Stimulated activated CD8-positive, alpha-beta memory T cell treated with anti-CD3 and anti-CD28 coated beads, Interleukin-12 subunit alpha, Interleukin-12 subunit beta, amount 100 ng/mL, for 1 hour (primary cell): ENCODE measurements at places on chromosomes 5 and 9.

DNA sequence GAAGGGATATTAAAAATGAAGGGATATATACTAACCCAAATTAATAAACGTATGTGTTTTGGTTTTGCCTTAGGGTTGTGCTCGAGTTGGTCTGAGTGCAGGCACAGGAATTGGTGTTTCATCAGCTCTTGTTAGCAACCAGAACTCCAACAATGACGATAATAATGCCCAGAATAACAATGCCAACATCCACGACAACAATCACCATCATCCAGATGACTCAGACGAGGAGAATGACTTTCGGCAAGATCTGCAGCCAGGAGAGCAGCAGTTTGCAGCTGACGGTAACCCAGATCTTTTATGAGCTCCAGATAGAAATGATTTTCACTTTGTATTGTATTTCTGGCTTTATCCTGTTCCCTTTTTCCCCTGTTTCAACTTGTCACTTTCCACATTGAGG is 33.2 kb downstream of the FBXO38 start:
- DNase-seq = no peak

DNA sequence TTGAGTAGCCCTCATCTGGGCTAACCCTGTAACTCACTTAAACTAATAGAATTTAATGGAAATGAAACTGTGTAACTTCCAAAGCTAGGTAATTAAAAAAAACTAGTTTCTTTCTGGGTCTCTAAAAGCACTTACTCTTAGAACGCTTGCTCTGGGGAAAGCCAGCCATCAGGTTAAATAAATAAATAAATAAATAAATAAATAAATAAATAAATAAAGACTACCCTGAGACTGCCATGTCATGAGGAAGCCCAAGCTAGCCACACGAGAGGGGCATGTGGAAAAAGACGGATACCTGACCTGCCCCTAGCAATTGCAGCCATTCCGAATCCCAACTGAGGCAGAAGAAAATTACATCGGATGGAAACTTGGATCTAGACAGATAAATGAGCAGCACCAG is 51.3 kb upstream of the FER start:
- no peak for DNase-seq

DNA sequence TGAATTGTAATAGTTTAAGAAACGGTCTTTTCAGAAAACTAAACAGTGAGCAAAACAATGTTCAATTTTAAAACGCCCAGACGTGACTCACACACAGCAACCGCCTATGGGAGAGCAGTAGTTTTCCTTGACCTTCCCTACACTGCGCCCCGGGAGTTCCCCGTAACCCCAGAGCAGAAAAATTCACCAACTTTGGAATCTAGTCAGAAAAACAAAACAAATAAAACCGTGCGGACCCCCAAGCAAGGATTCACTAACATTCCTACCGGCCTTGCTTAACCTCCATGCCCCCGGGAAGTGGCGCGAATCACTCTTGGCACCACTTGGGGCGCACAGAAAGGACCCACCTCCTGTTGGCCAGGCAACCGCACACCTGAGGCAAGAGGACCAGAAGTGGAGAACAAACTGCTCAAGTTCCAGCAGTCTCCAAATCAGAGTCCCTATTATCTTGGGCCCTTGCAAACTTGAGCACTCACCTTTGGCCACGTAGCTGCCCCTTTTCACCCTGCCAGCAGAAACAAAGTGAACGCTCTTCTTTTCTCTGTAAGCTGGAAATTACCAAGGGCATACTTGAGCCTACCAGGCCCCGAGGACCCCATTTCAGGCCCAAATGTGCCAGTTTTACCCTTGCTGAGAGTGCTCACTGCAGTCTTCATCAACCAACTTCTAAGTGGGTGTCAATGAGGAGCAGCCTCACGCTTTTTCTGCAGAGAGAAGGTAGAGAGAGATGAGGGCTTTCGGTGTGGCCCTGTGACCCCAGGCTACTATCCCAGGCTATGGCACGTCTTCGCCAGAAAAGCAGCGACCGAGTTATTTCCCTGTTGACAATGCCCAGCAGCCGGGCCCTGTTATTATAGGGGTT is 189.7 kb downstream of the MEF2C start:
- DNase-seq = no peak

- DNase-seq = no peak
Measured at GRCh38 chr9:137470785-137471184, 11.7 kb upstream of the NSMF start.

- DNase-seq = no peak
Measured at GRCh38 chr5:42666869-42667268, 89.7 kb upstream of the CCDC152 start.

DNA sequence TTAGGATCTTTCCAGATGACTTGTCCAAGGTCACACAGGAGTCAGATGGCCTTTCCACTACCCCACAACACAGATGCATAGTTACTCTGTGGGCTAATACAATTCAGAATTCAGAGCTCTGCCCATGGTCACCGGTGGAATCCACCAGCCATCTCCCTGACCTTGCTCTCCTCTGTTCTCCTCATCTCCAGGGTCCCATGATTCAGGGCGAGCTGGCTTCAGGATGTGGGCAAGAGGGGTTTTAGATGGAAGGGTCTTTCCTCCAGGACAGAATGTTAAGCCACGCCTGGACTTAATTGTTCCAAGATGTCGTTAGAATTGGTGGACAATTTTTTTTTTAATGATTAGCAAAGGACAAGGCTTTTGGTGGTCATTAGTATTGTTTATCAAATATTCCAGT is 81.7 kb upstream of the LARP1 start:
- no peak for DNase-seq

DNA sequence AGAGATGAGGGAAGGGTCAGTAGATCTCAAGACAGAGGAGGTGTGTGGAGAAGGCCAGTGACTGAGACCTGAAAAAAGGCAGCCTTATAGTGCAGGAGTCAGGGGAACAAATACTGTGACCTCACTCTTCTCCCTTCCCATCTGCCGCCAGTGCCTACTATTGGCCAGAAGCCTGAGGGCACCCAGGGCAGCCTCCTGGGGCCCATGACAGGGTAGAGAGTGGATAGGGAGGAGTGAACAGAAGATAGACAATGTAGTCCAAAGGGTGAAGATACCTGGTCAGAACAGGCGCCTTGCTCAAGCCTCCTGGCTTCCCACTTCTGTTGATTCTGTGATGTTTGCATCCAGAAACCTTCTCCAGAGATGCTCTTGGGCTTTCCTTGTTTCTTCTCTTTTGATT is 196.7 kb downstream of the PBX3 start:
- DNase-seq = no peak

GRCh38 chr5:92064993-92065392 is 681.9 kb upstream of the ARRDC3 start:
- no peak for DNase-seq

GRCh38 chr9:131787838-131788237 is 48.0 kb upstream of the RAPGEF1 start:
- DNase-seq = no peak

GRCh38 chr5:150120617-150121447 is 34.5 kb upstream of the CSF1R start:
- no peak for DNase-seq

DNA sequence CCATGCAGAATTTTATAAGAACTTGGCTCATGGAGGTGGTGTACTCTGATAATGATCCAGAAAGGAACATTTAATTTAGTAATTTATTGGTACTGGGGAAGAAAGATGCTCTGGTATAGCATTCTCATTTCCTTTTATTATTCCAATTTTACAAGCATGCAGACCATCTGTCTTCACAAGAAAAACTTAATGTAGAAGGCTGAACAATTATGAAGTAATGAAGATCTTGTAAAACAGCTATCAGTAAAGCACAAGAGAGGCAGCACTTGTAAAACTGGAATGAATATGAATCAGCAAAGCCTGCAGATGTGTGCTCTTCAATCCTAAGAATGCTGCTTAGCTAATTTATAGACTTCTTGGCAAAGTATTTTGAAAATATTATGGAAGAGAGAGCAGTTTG is 300.0 kb downstream of the YTHDC2 start:
- no peak for DNase-seq

DNA sequence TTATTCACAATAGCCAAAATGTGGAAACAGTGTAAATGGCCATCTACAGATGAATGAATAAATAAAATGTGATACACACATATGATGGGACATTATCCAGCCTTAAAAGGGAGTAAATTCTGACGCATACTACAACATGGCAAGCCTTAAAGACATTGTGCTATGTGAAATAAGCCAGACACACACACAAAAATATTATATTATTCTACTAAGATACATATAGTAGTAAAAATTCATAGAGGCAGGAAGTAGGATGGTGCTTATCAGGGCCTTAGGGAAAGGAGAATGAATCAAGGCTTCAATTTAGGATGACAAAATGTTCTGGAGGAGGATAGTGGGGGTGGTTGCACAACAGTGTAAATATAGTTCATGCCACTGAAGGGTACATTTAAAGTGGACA is 346.7 kb upstream of the SMARCA2 start:
- no peak for DNase-seq

DNA sequence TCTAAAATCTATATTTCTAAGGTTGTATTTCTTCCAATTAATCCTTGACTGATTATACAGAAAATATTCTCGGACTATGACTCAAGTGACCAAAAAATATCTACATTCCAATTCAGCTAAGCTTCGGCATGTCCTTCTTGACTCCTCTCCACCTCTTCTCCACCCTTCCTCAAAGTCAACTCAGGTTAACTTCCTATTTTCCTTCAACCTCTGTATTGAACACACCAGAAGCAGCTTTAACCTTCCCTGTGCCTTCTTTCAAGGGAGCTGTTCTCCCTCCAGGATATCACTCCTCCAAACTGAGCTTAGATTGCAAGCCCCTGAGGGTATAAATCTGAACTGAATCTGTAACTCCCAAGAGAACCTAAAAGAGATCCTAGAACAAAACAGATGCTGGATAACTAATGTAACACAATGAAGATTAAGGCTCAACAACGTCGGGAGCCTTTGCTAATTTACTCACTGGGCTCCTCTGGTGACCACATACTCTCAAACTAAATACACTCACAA is 1.1 kb downstream of the SLCO4C1 start:
- no peak for DNase-seq

GRCh38 chr5:114448481-114448880 is 86.6 kb downstream of the KCNN2 start:
- no peak for DNase-seq

DNA sequence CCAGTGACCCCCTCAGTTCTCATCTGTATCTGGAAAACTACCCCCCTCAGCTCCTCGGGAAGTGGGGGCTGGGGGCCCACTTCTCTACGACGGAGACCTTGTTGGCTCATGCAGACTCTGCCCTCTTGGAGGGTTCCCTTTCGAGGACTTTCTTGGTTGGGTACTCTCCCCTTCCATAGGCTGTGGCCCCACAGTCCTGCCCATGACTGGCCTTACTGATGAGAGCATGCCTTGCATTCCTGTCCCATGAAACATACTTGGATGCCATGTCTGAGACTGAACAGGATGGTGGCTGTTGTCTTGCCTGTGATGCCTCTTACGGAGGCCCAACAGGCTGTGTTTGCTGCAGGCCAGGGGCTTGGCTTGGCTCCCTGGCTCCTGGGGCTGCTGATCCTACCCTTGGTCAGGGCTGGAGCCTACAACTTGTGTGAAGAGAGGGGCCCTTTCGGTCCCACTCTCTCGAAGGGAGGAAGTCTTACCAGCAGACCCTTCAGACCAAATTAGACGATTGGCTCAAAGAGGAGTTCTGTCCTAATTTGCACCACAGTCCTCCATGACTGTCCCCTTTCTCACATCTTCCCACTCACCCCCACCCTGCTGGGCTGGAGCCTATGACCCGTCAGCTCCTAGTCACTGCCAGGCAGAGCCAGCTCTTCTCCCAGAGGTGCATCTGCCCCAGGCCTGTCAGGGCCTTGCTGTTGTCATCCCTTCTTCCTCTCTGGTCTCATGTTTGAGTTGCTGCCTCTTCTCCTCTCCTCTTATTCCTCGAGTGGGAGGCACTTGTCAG is 109.9 kb downstream of the CACNA1B start:
- DNase-seq = no peak

GRCh38 chr9:1049641-1050040 is 516 bp upstream of the DMRT2 start:
- DNase-seq = no peak

DNA sequence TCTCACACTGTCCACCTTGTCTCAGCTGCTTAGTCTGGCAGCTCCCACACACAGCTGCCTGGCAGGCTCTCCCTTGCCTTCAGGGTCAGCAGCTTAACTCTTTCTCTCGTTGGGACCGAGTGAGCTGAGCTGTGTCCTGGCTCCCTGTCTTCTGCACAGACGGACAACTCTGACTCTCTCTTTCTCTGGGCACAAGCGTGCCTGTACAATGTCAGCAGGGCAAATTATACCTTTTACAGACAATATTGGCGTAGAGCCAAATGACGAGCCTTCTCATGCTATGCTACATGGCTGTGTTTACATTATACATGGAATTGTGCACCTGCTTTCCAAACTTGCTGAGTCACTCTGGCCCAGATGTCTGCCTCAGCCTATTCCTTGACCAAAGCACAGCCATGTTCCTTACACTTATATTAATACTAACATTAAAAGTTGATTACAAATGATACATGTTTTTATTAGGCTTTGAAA is 188.6 kb downstream of the CYLC2 start:
- no peak for DNase-seq

DNA sequence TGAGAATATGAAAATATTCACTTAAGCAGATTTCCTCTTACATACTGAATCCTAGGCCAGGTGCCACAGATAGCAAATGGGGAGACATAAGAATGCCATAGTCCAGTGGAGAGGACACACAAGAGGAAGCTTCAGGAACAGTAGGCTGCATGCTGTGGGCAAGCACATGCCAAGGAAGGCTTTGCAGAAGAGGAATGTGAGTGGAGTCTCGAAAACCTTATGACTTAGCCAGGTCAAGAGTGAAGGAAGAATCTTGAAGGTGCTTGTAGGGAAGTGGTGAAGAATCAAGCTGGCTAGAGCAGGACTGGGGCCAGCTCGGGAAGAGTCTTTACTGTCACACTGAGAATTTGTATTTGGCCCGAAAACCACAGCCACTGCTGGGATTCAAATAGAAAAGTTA is 20.4 kb downstream of the RPS23 start:
- DNase-seq = no peak

DNA sequence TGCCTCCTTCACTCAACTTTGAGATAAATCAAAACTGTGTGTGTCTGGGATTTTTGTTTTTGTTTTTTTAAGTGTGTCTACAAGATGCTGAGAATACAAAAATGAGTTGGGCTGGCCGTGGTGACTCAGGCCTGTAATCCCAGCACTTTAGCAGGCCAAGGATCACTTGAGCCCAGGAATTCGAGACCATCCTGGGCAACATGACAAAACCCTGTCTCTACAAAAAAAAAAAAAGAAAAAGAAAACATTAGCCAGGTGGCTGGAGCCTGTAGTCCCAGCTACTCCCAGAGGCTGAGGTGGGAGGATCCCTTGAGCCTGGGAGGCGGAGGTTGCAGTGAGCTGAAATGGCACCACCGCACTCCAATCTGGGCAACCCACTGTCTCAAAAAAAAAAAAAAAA is 21.0 kb downstream of the HNRNPK start:
- no peak for DNase-seq

- peak; percentile 27 for DNase-seq
Measured at GRCh38 chr9:95048225-95049087, 269.1 kb downstream of the FANCC start.

- no peak for DNase-seq
Measured at GRCh38 chr5:167317884-167318283, 973.6 kb upstream of the WWC1 start.

GRCh38 chr5:151680944-151681427 is 5.7 kb downstream of the SPARC start:
- DNase-seq = no peak

- no peak for DNase-seq
Measured at GRCh38 chr9:133884907-133885744, 107.0 kb downstream of the VAV2 start.
